ENCODE measurements at places on chromosomes 7 and 10.
A peak's percentile ranks its signal among the peaks of the same experiment; 100 is the strongest.

DNA sequence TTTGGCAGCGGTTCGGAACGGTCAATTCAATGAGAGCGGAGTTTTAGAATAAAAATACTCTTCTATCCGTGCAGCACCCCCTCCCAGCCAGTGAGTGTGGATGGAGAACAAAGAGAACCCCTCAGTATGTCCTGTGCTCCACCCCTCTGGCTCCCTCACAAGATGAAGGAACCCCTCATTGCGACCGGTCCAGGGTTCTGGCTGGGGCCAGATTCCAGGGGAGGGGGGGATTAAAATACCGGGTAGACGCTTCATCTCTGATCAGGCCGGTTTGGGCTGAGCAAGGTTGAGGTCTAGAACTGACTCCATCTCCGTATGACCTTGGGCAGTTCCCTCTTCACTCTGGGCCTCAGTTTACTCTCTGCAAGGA is 5.9 kb downstream of the CYP26C1 start:
- DNase-seq, result no peak

GRCh38 chr7:5679813-5680473 is 101.5 kb downstream of the RNF216 start:
- DNase-seq, result no peak

- DNase-seq, result no peak
Observed at GRCh38 chr7:36490419-36490830, 100.8 kb downstream of the ANLN start.

GRCh38 chr10:130038019-130038555 is 72.5 kb downstream of the C10orf143 start:
- DNase-seq, result no peak

DNA sequence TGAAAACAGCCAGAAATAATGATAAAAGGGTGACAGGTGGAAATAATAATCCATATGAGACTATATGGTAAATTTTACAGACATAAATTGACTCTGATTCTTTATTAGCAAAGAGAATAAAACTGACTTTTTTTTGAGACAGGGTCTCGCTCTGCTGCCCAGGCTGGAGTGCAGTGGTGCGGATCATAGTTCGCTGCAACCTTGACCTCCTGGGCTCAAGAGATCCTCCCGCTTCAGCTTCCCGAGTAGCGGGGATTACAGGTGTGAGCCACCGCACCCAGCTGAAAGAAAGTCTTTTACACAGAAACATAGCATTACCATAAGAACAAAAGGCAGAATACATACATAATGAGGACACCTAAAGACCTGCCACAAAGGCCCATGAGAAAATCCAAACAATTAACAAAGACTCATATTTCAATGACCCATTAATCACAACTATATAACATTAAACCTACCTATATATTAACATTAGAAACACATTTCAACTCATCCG is 51.5 kb upstream of the DIP2C start:
- DNase-seq, result no peak

- DNase-seq, result peak; percentile 76
Observed at GRCh38 chr7:40341836-40342235, 207.0 kb downstream of the SUGCT start.

DNA sequence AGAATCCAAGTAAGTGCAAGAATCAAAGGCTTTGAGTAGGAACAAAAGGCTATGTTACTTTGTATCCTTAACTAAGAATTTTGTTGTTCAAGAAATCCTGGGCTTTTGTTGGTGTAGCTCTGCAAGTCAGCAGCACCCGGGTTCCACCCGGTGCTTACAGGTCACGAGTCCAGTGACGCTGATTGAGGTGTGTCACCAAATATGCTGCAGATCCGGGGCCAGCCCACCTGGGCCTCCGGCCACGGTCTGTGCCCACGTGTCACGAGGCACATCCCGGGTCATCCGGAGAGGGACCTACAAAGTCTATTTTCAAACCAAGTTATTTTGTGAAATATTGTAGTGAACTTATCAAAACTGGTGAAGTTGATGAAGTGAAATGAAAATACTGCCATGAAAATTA is 103.1 kb downstream of the MGMT start:
- no peak for DNase-seq

GRCh38 chr10:62506371-62506770 is 132.2 kb downstream of the ZNF365 start:
- no peak for DNase-seq

GRCh38 chr10:80684259-80684658 is 146.6 kb downstream of the SH2D4B start:
- peak; percentile 25 for DNase-seq

GRCh38 chr10:50497758-50498157 is 126.0 kb downstream of the SGMS1 start:
- DNase-seq, result peak; percentile 70

- DNase-seq, result no peak
Observed at GRCh38 chr10:22690158-22690557, 24.2 kb downstream of the PIP4K2A start.
